ENCODE measurements at places on chromosomes 7 and 10.
A peak's percentile ranks its signal among the peaks of the same experiment; 100 is the strongest.

- no peak for DNase-seq
These were observed 50.4 kb downstream of the CALML3 start for GRCh38 chr10:5575144-5575481.

DNA sequence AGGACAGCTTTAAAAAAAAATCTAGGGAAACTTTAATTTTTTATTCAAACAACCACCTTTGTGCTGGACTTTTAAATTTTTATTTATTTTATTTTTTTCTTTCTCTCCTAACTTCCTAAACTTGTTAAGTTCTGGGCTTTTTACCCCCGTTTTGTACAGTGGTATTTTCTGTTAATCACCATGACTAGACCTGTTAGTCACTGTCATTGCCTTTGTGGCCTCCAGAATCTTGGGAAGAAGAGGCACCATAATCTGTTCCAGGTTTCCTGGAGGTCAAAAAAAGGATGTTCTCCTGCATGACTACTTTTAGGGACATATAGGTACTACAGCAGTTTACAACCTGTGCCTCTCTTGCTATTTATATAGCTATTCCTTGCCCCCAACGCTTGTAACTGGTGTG lies 31.1 kb upstream of the DDX50 start:
- DNase-seq = no peak

GRCh38 chr10:86846088-86846487 lies 89.7 kb downstream of the BMPR1A start:
- DNase-seq = no peak

DNA sequence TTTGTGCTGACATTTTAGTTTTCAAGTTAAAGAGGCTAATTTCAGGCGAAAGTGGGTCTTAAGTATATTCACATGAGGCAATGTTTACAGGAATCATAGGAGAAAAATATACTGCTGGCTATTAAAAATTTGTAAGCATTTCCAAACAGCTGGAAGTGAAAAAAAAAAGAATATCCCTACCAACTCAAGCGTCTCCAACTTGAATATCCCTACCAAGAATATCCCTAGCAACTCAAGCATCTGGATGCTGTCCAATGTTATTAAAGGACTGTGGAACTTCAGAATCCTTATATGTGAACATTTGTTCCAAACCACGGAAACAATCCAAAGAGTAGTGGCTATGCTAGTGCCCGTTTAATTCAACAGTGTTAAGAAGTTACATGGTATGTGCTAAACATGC lies 1303.0 kb downstream of the GATA3 start:
- no peak for DNase-seq

GRCh38 chr7:36638586-36639263 lies 85.6 kb downstream of the AOAH start:
- no peak for DNase-seq

DNA sequence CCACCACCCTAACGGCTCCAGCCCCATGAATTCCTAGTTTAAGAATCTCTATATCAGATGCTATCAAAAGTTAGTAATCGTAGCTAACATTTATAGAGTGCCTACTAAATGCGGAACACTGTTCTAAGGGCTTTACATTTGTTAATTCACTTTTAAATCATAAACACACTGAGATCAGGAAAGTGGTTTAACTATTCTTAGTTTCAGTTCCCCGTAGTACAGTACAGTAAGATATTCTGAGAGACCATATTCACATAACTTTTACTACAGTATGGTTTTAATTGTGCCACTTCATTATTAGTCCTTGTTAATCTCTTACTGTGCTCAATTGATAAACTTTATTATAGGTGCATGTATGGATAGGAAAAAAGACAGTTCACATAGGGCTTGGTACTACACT lies 22.5 kb downstream of the SYPL1 start:
- DNase-seq = no peak

DNA sequence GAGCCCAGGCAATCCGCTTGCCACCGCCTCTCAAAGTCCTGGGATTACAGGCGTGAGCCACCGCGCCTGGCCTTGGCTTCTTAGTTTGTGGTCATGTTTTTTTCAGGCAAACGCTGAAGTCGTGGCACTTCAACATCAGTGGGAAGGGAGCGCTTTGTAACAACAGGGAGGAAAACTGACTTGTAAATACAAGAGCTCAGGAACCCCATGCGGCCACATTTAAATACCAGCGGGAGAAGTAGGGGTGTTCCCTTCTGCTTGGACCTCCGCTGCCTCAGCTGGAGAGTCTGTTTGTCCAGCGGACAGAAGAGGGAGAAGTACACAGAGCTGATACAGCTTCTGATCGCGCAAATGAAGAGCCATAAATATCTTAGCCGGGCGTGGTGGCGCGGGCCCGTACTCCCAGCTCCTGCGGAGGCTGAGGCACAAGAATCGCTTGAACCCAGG lies 108.7 kb upstream of the KMT2C start:
- no peak for DNase-seq

DNA sequence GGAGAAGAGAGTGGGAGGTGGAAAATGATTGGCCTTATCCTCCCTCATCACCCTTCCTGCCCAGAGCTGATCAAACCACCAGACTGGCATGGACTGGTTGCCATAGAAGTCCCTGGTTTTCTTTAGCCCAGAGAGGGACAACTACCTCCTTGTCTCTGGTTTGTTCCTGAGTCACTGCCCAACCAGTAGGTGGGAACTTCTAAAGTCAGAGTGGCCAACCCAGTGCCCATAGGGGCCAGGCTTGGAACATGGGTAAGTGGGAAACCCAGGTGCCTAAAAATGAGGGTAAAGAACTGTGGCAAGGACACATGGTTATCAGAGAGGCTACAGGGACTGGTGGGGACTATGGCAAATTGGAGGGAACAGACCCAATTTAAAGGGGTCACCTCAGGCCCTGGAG lies 63.8 kb downstream of the FAM241B start:
- no peak for DNase-seq

DNA sequence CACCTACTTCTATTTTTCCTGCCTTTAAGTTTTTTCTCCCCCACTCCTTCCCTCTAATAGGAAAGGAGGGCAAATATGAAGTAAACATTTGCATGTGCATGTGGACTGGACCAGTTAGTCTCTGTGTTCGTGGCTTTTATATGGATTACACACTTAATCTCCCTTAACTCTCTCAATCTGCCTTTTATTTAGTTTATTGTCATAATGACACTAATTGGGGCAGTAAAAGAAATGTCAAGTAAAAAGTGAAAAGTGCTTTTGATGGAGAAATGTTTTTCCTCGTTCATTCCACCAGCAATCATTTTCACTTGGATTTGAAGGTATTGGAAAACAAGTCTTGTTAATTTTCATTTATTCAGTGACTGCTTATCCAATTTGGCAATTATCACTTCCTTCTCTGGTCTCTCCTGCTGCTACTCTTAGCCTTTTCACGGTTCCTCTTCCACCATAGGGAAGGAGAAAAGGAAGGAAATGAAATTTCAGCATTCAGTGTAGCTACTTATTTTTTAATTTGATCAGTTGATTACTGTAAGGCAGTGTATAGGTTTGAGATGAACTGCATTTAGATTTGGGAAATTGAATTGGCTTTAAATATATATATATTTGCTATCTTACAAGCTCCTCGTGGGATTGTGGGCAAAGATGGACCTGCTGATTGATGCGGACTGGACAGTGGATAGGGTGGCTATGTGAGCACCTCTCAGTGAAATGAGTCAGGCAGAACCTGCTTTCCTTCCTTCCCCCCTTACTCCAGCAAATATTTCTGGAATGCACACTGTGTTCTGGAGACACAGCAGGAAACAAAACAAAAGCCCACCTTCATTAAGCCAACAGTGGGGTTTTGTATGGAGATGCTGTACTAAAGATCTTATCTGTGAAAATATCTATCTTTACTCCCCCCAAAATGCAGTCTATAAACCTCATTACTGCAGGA lies 77.5 kb downstream of the LRRC4 start:
- no peak for DNase-seq

- DNase-seq = no peak
These were observed 24.1 kb upstream of the MYH16 start for GRCh38 chr7:99248391-99249095.

GRCh38 chr10:125482108-125482507 lies 200.9 kb downstream of the TEX36 start:
- DNase-seq = no peak

DNA sequence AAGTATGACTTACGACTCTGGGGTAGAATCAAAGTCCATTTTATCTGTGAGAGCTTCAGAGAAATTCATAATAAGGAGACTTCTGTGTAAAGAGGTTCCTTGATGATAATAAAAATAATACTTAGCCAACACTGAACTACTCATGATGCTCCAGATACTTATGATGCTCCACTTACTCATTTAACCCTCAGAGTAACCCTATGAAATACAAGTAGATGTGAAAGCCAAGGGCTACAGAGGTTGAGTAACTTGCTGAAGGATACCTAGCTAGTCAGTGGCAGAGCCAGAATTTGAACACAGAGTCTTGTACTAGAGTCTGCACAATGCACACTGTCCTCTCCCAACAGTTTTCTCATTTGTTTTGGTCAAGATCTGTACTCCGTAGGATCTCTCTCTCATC lies 89.5 kb downstream of the HECW1 start:
- no peak for DNase-seq

DNA sequence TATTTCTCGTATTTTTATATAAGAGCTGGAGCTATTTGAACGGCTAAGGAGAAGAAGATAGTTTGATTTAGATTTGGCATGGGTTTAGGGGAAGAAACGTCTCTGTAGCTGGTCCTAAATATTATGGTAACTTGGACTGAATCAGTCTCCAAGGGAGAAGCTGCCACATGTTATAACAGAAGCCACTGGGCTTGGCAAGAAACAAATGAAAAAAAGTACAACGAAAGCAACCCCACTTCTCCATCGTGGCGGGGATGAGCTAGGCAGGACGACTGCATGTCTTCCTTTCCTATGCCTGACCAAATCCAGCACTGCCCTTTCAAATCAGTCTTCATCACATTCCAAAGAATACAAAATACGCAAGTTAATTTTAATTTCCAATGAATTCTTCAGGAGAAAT lies 196.7 kb upstream of the KLF14 start:
- DNase-seq = no peak

- no peak for DNase-seq
These were observed 789.0 kb downstream of the PHTF2 start for GRCh38 chr7:78587443-78588044.

DNA sequence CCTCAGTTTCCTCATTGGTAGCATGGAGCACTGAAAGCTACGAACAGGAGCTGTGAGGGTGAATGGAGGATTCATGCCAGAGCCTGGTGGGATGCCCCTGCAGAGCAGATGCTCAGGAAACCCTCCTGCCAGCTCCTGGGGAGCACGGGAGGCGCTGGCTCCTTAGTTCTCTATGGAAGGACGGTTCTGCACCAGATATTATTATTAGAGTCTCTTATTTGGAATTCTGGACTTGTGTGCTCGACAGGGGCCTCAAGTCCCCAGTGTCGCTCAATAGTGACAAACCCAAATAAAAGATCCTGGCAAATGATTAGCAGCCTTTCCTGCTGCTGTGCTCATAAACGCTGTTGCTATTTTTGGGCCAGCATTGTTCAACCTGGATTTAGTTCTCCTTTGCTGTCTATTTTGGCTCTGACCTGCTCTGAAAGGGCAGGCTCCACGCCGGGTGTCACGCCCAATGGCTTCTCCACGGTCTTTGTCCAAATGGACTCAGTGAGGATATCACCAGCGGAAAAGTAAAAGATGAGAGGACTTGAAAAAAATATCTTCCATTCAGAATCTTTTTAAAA lies 23.0 kb upstream of the KLF6 start:
- DNase-seq = peak; percentile 38

DNA sequence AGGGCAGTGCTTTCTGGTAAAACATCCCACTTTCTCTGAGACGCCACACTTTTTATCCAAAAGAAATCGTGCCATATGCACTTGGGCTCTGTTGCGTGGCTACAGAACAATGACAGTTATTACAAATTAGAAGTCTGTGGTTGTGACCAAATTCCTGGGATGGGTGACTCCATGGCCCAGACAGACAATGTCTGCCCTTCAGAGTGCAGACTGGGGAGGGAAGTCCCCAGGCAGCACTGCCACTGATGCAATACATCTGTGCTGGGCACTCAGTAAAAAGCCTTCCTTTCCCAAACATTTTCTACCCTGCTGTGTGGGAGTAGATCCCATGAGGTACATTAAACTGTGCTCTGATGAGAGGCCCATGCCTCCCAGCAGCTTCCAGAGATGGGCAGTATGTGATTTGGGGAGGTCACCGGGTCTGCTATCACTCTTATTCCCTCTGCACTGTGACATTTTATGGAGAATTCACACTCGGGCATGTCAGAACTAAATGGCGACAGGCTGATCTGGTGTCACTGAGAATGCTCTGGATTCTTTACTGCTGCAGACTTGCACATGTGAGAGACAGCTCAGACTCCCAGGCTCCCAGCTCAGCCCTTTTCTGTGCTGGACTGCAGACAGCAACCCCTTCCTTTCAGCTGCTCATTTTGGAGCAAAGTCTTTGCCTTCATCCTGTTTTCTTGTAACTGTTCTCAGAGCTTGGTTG lies 243.5 kb upstream of the ZNF32 start:
- no peak for DNase-seq

DNA sequence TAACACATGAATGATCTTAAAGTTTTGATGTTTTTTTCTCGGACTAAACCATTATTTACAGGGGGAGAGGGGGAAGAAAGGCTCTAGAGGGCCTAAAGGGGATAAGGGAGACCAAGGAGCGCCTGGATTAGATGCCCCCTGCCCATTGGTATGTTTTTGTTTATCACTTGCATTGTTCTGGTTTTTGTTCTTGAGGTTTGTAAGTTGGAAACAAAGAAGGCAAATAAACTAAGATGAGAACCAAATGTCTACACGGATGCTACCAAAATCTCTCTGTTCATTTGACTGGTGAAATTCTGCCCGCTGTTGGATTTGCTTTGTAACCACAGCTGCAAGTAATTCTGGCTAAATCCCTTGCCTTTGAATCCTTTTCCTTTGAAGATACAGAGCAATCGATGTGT lies 99.8 kb upstream of the MACROH2A2 start:
- no peak for DNase-seq

DNA sequence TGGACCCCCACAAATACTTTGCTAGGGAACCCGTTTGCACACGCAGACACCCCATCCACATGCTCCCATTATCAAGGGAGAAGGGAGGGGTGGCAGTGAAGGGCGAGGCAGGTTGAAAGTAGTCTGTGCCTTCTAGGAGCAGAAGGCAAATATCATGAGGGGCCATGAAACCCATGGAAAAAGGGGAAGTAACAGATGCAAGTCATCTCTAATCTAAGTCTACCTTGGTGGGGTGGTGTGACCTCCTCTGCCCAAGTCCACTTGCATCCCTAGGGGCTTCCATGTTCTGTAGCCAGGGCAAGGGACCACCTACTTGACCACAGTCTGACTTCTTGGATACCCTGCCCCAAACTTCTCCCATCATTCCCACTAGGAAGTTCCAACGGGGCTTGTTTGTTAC lies 5.5 kb downstream of the GIMAP6 start:
- no peak for DNase-seq

DNA sequence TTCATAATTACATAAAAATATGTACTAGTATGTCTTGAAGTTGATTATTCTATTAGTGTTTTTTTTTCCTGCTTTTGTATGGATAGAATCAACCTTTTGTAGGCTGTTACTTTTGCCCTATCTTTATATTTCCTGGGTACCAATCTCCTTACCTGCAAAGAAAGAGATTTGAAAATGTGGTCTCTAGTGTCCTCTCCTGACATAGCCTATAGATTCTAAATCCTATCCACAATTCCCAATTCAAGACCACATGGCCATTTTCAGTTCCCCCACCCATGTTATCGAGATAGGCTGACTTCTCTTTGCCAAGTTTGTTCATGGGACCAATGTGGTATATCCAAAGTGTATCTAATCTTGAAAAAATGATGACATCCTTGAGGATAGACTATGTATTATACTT lies 269.4 kb upstream of the SEMA3D start:
- DNase-seq = no peak

- no peak for DNase-seq
These were observed 39.6 kb downstream of the ARMH3 start for GRCh38 chr10:102016416-102016815.
